ENCODE measurements at places on chromosomes 2 and 18. TPM values are rescaled to one million over a fixed set of nuclear protein-coding genes. Genes with fewer than 3 reads are reported as not detected.

- ATAC-seq, result no peak
Measured at GRCh38 chr2:88615822-88616221, 11.4 kb downstream of the EIF2AK3 start.

DNA sequence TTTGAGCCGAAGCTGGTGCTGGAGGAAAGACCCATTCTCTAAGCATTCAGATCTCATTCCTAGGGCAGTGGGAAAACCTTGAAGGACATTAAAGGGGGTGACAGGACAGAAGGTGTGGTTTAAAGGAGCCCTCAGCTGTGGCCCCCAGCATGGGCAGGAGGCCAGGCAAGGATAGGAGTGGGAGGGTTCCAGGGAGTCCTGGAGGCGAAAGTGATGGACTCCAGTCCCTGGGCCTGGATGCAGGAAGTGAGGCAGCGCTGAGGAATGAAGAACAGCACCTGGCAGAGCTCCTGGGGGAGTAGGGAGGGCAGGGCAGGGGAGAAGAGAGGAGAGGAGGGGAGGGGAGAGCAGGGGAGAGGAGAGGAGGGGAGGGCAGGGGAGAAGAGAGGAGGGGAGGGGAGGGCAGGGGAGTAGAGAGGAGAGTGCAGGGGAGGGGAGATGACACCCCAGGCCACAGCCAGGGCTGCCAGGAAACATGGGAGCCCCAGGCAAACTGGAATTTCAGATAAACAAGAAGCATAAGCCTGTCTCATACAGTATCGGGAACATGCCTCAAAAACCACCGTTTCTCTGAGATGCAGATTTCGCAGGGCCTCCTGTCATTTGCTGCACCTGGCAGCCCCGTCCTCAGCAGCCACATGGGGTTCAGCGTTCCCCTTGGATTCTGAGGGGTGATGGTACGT, 5.7 kb downstream of the RAMP1 start:
- no peak for ATAC-seq

The C2orf72 gene
- total RNA-seq, result 0.08 TPM

The SCN3A gene
- 0.28 TPM for total RNA-seq

- no peak for ATAC-seq
Measured at GRCh38 chr2:239873656-239874635, 151.2 kb downstream of the NDUFA10 start.

The PRKAG3 gene
- not detected for total RNA-seq

DNA sequence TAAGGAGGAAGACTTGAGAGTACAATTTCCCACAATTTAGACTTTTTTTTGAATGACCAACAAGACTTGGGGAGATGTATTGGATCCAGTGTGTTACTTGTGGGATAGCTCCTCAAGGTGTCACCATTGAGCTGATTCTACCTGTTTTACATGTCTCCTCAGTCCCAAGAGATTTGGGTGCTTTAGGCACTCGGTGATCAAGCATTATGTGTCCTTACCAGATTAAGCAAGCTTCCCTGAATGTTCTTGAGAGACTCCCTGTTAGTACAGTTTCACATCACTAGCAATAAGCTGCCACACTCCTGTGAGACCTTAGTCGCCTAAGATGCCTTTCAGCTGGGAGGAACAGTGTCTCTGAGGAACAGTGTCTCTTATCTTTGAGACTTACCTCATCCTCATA, 384.3 kb upstream of the SYT4 start:
- ATAC-seq, result peak; percentile 64

Measured in esophagus mucosa (tissue), 1 donor.